ENCODE measurements at places on chromosomes 3 and 15.

GRCh38 chr3:193822492-193823212 lies 229.6 kb downstream of the OPA1 start:
- no peak for DNase-seq

DNA sequence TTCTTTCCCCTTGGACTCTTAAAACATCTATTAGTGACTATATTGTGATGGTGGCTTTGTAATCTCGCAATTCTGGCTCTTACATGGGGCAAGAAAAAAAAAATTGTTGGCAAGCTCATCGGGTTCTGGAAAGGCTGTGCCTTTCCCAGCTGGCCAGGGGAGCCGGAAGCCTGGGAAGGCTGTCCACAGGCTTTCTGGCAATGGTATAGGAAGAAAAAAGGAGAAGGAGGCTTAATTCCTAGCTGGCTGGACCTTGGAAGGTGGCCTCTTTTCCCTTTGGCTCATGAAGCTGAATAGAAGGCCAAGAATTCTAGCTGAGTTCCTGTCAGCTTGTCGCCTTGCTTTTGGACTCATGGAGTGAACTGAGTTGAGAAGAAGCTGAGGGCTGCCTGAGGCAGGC lies 243.5 kb upstream of the SEMA6D start:
- DNase-seq, result no peak

- DNase-seq, result peak; percentile 31
Measured at GRCh38 chr3:31917303-31918005, 63.6 kb downstream of the OSBPL10 start.

DNA sequence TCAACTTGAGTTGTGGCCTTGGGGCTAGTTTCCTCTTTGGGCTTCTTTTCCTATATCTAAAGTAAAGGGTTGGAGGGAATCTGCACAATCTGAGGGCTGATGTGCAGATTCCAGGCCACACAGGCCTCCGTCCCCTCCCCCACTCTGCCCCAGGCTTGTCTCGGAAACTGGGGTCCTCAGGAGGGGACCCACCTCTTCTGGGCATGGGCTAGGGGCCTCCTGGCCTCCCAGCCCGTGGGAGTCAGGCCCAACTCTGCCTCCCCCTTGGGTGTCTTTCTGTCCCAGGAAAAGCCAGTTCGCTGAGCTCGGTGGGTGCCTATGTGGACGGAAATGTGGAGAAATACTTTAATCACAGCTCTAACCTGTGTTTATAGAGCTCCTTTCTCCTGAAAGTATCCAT lies 4.8 kb downstream of the SMAD6 start:
- no peak for DNase-seq

- no peak for DNase-seq
Measured at GRCh38 chr3:53103397-53104296, 26.6 kb downstream of the RFT1 start.

DNA sequence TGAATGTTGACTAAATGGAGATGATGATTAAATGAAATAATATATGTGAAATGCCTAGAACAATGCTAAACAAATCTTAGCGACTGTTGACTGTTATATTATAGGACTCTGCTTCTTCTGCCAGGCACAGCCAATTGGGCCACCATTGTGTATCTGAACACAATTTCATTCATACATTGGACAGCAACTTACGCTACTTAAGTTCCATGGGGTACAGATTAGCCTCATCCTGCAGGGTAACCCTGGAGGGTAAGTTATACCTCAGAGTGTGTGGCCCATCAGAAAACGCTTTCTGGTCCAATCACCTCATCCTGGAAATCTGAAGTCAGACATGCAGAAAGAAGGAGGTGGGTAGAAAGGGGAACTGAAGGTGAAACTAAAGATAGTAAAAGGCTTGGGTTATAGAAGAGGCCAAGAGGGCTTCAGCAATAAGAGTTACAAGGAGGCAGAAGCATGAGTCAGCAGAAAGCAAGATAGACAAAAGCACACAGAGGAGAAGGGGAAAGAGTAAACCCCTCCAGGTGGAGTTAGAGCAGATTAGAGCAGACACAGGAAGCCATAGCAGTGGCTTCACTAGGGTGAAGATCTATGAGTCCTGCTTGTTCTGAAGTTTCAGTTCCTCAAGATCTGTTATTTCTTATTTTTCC lies 119.3 kb upstream of the SLC24A5 start:
- peak; percentile 16 for DNase-seq

DNA sequence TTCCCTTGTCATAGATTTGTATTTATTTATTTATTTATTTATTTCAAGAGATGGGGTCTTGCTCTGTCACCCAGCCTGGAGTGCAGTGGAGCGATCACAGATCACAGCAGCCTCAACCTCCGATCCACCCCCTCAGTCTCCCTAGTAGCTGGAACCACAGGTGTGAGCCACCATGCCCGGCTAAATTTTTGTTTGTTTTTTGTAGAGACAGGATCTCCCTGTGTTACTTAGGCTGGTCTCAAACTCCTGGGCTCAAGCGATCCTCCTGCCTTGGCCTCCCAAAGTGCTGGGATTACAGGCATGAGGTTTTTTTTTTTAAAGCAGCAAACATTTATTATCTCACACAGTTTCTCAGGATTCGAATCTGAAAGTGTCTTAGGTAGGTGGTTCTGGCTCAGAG lies 2.5 kb downstream of the TTBK2 start:
- no peak for DNase-seq

DNA sequence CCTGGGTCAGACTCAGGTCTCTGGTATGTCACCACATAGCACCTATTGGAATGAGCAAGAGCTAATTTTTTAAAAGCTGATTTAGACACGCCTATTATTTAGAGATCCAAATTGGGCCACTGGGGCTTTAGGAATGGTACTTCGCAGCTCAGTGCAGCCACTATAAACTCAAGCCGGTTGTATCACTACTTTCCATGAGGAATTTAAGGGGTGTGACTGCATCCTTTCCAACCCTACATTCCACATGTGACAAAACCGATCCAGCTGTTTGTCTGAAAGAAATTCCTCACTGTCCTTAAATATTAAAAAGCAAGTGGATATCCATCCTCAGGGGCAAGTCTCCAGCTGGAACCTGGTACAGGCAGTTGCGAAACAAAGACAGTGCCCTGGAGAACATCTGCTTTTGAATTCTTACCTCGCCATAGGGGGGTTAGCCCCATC lies 12.8 kb downstream of the VGLL3 start:
- DNase-seq, result no peak

GRCh38 chr3:101216710-101217465 lies 103.5 kb downstream of the IMPG2 start:
- DNase-seq, result peak; percentile 7

DNA sequence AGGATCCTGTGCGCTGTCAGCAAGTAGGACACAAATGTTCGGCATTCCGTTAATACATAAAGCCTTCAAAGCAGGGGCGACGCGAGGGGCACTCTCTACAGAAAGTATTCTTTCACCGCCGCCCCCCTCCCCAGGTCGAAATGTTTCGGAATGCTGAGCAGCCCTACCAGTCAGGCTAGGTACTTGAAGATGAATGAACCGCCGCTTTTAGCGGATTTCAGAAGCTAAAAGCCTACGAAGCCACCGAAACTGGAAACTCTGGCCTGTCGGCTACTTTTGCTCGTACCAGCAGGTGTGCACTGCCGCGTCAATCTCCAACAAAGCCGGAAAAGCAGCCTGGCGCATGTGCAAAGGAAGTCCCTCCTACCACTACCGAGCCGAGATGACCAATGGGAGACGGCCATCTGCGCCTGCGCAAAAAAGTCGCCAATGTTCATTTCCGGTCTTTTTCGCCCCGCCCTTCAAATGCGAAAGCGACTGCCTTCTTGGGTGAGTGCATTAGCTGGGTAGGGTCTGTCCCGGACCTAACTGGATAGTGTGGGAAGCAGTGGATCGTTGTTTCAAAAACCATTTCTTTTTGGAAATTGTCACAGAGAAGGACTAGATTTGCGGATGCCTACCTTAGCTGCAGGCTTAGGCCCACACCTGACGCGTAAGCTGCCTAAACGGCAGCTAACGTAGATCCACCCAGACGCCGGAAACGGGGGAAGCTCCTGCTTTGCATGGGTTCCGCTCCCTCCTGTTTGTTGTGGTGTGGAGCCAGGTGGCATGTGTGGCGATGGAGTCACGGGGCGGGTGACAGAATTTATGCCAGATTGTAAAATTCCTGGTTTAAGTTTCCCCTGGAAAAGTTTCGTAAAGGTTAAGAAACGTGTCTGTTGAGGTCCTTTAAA lies at the start of gene WDR5B:
Gene WDR5B, minus strand, starts transcription at position 301 of the 893 bp plus-strand sequence. CDS start 534 bp downstream, outside the sequence.
- peak; percentile 92 for DNase-seq

GRCh38 chr3:141269961-141270360 lies 38.3 kb downstream of the PXYLP1 start:
- no peak for DNase-seq

DNA sequence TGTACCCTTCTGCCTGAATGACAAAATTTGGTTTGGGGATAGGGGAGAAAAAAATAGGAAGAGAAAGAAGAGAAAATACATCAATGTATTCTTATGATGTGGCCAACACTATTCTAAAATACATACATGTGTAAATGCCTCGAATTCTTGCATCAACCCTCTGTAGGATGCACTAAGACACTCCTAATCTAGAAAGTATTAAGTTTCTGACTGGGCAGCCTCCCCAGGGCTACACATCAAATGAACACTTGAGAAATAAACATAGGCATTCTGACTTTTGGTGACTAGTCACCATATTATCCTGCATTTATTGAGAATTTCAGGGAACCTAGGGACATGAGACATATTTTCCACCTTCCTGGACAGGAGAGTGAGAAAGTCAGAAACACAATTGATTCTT lies 109.2 kb downstream of the CPNE4 start:
- no peak for DNase-seq

DNA sequence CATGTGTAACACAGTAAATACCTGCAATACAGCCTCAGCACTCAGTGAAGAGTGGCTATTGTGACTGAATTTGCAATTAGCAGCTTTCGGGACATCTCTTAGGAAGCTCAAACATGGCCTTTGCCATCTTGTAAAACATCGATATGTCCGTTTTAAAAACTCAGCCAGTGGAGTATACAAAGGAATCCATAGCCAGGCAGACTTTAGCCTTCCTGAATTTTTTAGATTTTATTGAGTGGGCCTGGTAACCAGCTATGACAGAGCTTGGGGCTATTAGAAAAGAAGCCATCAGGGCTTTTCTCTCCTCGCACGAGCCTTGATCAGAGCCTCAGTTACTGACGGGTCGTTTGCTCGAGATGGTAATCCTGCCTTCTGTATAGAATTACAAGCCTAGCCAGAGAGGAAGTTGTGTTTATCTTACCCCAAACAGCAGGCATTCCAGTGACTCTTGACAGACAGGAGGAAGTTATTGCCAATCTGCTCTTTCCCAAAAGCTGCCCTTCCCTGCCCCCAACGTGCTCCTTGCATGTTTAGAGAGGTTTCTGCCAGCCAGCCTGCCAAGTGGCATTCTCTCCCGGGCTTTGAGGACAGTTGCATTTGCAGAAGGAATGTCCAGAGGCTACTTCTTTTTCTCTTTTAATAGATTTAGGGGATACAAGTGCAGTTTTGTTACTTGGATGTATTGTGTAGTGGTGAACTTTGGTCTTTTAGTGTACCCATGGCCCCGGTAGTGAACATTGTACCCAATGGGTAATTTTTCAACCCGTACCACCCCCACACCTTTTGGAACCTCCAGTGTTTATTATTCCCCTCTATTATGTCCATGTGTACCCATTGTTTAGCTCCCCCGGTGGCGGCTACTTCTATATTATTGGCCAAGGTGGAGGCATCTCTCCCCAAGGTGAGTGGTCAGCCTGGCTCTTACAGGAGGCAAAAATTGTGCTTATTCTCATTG lies 40.6 kb downstream of the ITPR1 start:
- DNase-seq, result no peak

GRCh38 chr15:49370782-49371181 lies 52.3 kb upstream of the FGF7 start:
- DNase-seq, result no peak

DNA sequence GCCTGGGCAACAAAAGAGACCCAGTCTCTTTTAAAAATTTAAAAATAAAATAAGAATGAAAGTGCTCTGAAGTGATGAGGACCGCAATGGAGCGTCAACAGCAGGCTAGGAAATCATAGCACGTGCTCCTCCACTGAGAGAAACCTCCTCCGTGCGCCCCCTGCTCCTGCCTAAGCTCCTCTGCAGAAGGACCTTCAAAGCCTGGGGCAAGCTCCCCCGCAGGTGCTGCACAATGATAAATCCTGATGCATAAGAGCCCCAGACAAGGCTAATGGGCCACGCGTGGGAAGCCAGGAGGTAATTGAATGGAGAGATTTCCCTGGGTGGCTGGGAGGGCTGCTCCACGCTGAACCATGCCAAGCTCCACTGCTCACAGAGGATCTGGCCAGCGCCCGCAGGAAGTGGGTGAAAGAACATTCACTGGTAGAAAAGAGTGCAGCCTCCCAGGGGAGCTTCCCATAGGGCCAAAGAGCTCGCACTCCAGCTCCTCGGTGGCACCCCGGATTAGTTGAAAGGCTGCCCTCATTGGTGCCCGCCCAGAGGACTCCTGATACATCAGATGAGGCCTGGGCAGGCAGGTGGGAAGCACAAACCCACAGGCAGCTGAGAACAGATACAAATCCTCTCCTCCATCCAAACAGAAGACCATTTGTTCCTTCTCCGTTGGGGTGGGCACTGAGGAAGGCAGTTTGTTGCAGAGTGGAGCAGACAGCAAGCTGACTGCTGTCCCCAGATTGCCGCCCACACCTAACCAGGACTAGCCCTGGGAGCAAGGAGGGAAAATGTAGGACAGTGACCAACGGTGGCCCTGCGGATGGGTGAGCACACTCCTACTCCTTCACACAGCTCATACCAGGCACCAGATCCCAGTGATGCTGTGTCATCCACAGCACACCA lies 52.5 kb downstream of the CPN2 start:
- no peak for DNase-seq

DNA sequence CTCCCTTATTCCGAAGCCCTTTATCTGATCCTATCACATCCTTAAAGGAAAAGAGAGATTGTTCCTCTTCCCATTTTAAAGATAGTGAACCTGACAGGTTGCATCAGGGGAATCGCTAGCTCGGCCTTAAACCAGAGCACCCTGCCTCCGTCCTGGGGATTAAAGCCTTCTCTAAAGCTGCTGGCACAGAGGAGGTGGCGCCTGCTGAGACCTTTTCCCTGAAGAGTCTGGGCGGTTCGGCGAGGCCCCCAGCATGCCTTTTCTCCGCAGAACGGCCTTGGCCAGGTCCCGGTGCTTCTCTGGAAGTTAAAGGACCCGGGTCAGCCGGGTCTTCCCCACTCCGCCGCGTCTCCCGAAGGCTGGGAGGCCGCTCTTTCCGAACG lies 593 bp downstream of the FAM219B start:
- DNase-seq, result no peak

DNA sequence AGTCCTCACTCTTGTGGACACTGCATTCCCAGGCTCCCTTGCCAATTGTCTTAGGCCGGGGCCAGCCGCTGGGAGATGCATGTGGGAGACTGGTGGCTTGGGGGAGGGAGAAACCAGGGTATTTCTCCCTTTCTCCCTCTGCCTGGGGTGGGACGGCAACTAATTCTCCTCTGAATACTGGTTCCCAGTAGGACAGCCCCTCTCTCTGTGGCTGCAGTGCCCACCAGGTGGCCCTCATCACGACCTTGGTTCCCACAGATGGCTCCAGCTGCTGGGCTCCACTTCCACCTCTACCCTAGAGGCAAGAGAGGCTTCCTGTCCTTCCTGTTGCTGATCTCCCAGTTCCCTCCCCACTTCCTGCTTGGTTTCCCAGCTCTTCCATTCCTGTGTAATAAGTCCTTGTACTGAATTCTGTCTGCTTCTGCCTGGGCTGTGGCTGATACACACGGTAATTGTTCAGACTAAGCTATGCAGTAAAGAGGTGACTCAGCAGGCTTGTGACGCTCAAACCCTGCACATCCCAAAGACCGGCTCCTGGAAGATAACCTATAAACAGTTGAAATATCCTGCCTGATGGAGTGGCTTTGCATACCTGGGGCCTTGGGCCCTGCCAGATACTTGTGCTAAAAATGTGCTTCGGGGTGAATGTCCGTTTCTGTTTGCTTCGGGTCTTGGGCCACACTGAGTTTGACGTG lies 20.4 kb upstream of the COPG1 start:
- DNase-seq, result no peak

Measured in GM06990 (cell line).